Kidney (tissue), 22 donors: ENCODE measurements at places on chromosomes 7 and 10. TPM values are rescaled to one million over a fixed set of nuclear protein-coding genes. Genes with fewer than 3 reads are reported as not detected.

Gene RBM20
- 0.88 TPM for polyA plus RNA-seq

Gene DNA2
- 2.2 TPM for polyA plus RNA-seq

Gene WASHC2A
- 24.4 TPM for polyA plus RNA-seq

- no peak for DNase-seq
Measured at GRCh38 chr7:112272921-112273561, 66.5 kb downstream of the ZNF277 start.

GRCh38 chr7:12921751-12922345, 234.4 kb downstream of the ARL4A start:
- no peak for DNase-seq
